NCI-H510A (cell line): ENCODE measurements at places on chromosomes 16 and 17.

DNA sequence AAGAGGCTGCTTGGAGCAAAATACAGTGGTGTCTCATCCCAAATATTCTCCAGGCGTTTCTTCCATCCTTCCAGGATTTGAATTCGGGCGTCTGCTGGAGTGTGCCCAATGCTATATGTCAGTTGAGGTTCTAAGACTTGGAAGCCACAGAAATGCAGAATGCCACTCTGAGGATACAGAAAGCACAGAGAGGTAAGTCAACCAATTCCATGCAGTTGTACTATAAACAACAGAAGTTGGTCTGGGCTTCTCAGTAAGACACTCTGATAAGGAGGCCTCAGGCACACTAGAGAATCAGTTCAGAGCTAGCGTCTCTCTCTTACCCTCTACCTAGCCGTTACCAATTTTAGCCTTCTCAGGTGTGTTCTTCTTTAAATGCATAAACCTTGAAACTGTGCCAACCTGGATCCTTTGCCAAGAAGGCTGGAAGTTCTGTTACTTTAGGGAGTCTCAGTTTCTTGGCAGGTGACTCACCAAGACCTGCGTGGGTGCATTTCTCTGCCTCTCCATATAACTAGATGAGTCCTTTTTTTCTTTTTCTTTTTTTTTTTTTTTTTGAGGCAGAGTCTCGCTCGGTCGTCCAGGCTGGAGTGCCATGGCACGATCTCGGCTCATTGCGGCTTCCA, 15.1 kb downstream of the NQO1 start:
- DNase-seq, result no peak

DNA sequence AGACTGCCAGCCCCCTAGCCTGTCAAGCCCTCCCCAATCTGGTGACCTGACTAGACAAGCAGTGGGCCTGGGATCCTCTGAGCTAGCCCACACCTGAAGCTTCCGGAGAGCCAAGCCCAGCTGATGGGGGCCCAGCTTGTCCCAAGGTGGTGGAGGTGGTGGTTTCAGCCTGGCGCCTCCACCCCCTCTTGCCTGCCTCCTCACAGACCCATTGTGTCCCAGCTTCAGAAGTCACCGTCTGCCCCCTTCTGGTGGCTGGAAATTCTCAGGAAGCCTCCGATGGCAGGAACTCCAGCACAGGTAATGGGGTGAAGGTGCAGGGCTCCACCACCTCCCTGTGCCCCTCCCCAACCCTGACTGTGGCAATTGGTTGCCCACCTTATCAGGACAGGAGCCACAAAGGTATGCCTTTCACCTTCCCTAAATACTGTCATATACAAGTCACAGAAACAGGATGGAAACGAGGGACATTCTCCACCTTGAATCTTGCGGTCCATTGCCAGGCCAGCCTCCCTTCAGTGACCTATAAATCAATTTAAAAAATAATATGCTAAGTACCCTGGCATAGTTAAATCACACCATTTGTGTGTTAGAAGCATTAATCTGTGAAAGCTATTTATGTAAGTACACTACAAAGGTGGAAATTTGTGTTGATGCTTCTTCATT, 66.0 kb upstream of the ZNF423 start:
- DNase-seq, result peak; percentile 60

DNA sequence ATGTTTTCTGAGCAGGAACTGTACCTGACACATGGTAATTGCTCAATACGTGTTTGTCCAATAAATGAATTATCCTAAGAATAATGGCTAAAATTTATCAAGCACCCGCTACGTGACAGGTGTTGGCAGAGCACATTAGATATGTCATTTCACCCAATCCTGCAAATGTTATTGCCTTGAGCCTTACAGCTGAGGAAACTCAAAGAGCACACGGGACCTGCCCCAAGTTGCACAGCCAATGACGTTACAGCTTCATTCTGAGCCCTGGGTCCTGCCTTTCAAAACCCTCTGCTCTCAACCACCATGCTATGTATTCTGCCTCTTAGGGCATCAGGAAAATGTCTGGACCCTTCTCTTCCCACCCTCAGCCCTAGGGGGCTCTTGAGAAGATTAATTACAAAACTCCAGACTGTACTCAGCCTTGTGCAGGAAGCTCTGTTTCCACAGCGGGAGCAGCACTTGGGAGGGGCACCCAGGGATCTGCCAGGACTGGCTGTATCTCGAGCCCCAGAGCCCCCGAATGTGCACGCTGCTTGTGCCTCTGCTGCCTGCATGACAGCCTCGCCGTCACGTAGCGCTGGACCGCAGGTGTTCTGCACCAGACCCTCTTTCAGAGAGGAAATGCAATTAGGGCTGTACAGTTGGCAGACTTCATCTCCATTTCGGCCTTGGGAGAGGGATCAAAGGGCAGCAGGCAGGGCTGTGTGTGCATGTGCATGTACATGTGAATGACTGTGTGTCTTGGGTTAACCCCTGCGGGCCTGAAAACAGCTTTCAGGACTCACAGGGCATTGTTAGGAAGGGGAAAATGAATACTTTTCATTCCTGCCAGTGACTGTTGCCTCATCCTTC, 71.6 kb downstream of the GPR139 start:
- DNase-seq, result no peak

GRCh38 chr17:48609759-48610281, 997 bp downstream of the HOXB7 start:
- no peak for DNase-seq

DNA sequence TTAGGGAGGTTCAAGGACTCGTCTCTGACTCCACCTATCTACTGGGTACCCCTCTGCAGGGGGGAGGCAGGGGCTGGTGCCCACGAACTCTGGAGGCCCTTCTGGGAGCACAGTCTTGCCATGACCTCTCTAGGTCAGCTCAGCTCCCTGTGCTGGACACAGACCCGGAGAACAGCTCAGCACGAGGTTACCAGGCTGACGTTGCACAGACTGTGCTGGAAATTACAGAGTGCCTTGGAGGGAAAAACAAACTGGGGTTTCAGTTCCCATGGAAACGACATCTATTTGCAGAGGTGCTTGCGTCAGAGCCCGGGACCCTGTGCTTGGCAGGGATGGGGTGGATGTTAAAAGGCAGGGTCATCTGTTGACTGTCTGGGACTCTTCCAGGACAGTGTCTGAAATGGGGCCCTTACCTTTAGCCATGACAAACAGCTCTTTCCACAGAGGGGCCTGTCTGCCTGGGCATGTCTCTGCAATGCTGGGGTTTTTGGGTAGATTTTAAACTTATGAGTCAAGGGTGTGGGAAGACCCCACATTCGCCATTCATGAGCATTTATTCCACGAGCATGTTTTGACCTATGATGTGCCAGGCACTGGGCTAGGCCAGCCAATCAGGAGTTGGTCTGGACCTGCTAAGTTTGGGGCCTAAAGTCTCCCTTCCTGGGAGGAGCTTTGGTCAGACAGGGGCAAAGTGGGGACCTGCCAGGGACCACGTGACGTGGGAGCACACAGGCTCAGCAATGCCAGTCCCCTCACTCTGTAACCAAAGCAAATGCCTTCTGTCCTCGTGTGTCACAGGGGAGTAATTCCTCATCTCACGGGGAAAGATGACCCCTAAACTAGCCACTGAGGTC, 22.5 kb downstream of the CCR7 start:
- no peak for DNase-seq

GRCh38 chr17:47804461-47804860, 17.1 kb downstream of the OSBPL7 start:
- no peak for DNase-seq

- no peak for DNase-seq
Observed at GRCh38 chr16:79363484-79363883, 237.1 kb downstream of the MAF start.

GRCh38 chr17:28216052-28216451, 102.9 kb upstream of the TMEM97 start:
- DNase-seq, result no peak

- no peak for DNase-seq
Observed at GRCh38 chr16:49620158-49620868, 235.6 kb downstream of the ZNF423 start.

GRCh38 chr17:7296189-7296861, 1.9 kb upstream of the YBX2 start:
- DNase-seq, result peak; percentile 63

GRCh38 chr16:66551788-66552285, 539 bp upstream of the CKLF start:
- DNase-seq, result no peak

DNA sequence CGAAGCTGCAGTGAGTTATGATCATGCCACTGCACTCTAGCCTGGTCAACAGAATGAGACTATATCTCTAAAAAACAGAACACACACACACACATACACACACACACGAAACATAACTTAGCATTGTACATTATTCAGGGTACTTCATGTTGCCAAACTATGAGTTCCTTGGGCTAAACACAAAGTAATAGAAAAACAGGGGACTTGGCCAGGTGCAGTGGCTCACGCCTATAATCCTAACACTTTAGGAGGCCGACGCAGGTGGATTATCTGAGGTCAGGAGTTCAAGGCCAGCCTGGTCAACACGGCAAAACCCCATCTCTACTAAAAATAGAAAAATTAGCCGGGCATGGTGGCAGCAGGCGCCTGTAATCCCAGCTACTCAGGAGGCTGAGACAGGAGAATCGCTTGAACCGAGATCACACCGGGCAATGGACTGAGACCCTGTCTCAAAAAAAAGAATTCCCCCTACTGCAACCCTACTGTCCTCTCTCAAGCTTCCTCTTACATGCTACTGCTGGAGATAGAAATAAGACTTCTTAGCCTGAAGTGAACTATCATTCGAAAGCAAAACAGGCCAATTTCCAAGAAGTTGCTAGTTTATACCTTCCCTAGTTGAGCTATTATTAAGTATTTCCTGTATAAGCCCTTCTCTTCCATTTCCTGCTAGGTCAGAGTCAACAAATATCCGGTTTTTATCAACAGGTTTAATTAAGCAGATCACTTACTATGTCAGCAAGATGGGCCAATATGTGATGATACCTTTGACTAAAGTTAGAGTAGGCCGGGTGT, 7.2 kb downstream of the LSM12 start:
- DNase-seq, result no peak

DNA sequence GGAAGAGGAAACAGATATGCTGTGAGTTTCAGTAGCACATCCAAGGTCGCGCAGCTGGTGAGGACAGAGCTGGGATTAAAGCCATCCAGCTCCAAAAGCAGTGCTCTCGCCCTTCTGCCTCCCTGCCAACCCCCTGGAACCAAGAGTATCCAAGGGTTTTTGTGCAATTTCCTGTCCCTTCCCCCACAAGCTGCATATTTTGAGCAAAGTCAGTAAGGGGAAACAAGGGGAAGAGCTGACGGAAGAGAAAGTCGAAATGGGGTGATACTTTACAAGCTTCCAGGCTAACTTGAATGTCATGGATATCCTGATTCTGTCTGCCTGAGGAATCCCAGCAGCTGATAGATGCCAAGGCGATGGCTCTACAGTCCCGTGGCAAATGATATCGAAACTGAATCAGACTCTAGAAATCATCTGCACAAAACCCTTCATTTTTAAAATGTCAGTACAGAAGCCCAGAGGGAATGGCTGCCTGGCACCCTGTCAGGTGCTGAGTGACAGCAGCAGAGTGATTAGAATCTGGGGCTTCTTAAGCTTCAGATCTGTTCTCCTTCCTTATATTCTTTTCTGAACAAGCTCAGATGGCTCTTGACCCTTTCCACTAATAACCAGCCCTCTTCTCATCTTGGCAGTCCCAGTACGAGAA, 42.9 kb upstream of the TEKT3 start:
- no peak for DNase-seq

- no peak for DNase-seq
Observed at GRCh38 chr17:81127133-81127455, 38.2 kb upstream of the PVALEF start.

DNA sequence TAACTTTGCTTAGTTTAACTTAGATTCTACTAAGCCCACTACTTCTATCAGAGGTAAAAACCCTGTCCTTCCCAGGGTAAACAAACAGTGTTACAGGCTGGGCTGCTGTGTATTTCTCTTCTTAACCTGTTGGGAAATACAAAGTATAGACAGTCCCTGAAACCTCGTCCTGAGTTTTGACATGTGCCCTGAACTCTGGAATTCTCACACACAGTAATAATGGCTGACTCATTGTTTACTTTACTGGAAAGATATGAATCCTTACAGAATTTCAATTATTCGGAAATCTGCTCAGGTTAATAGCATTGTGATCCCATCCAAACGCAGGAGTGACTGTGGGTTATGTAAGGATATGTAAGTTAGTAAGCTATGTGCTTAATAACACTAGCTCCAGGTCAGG, 199.1 kb downstream of the TMEM114 start:
- DNase-seq, result no peak

DNA sequence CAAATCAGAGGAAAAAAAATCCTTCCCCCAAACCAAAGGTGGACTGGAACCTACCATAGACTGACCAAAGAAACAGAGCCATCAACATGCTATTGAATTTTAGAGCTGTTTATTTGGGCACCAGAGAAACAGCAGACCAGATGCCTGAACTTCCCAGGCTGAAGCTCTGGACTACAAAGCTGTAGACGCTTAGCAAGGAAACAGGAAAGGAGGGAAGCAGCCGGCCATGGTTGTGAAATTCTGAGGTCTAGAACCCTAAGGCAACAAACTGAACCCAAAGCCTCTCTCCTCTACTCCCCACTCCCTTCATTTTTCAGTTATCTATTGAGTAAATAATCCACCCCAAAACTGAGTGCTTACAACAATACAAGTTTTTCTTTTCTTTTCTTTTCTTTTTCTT, 45.4 kb upstream of the MEIOC start:
- no peak for DNase-seq

DNA sequence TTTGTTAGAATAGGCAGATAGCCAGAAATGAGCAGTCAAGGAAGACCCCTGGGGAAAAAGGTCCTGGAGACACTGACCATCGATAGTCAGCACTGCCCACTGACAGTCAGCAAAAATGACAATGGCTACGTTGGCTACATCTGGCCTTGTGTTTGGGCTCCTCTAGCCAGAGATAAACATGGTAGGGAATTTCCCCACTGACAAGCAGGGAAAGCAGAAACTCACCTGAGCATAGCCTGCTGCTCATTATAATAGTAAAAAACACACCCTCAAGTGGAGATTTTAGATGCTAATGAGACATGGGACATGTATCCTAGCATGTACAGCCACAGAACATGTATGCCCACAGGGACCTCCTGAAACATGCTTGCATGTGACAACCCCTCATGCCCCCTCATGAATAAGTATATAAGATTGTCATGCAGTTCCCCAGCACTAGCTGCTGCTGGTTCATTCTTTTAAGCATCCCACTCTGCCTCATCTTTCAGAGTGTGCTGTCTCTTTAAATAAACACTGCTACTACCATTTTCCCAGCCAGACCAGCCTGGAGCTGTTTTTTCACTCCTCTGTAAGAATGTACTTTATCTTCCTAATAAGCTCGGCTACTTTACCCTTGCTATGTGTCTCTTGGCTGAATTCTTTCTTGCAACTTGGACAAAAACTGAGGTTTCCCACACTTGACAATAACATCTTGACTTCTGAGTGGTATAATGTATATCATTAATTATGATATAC, 550.1 kb upstream of the CDH8 start:
- no peak for DNase-seq

DNA sequence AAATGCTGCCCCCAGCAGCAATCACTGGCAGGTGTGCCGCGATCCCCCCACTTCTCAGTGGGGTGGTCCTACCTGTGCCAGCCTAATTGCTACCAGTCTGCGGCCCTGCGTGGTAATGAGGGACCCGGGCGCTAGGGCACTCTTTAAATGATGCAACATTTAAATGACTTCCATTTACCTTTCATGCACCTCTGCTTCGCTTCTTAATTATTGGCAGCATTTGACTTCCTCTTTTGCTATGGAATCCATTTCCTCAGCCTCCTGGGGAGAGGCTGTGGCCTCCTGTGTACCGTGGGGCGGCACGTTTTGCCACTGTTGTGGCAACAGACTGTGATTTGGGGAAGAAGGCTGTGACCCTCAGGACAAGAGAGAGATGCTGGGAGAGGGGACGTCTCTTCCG, 86.1 kb downstream of the RPA1 start:
- DNase-seq, result no peak

GRCh38 chr17:41793784-41794539, 7.5 kb upstream of the JUP start:
- DNase-seq, result no peak
